Stimulated activated CD8-positive, alpha-beta memory T cell treated with anti-CD3 and anti-CD28 coated beads, Interleukin-7, amount 100 ng/mL, for 48 hours (primary cell): ENCODE measurements at places on chromosomes 4 and X.

DNA sequence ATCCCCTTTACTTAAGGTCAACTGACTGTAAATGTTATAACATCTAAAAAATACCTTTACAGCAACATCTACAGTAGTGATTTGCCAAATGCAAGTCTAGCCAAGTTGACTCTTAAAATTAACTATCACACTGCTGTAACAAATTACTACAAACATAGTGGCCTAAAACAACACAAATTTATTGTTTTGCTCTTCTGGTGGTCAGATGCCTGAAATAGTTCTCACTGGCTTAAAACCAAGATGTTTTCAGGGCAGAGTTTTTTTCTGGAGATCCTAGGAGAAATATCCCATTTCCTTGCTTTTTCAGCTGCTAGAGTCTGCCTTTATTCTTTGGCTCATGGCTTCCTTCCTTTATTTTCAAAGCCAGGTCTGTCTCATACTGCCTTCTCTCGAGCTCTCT, 120.5 kb downstream of the ADGRL3 start:
- no peak for DNase-seq

- no peak for DNase-seq
These were observed 38.5 kb downstream of the LAMTOR3 start for GRCh38 chr4:99855678-99856077.

- DNase-seq: no peak
These were observed 4.6 kb downstream of the DUSP9 start for GRCh38 chrX:153651540-153652079.

DNA sequence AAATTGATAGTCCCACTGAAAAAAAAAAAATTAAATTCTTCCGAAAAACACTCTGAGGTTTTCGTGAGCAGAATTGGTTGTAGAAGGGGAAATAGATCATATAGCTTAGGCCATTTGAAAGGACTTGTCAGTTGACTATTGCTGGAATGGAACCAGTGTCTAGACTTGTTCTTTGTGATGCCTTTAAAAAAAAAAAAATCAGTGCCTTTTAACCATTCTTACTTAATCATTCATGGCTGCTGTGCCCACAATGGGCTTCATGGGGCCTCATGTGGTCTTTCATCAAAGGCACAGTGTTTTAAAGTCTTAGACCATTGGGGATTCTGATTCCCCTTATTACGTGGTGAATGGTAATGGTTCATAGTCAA, 139.3 kb downstream of the AFF1 start:
- DNase-seq: no peak

DNA sequence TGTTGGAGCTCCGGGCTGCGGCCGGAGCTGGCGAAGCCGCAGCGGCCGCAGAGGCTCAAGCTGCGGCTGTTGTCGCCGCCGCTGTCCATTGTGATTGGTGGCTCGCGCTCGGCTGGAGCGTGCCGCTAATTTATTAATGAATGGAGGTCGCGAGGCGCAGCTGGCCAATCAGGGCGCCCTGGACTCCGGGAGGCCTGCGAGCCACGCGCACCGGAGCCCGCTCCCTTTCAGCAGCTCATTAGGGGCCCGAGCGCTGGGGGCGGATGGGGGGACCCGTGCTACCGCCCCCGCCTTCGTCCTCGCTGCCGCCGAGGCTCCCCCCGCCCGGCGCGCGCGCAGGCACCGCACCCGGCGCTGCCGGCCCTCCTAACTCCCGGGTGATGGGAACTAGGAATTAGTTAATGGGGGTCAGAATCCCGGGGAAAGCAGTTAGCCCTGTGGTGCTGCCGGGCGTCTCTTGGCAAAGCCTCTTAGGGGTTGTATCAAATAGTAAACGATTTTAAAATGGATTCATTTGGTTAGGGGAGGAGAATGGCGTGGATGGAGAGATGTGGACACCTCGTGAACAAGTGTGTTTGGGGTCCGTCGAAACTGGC, 589 bp upstream of the NEUROG2 start:
- DNase-seq: no peak
